ENCODE measurements at places on chromosomes 5 and 9.

DNA sequence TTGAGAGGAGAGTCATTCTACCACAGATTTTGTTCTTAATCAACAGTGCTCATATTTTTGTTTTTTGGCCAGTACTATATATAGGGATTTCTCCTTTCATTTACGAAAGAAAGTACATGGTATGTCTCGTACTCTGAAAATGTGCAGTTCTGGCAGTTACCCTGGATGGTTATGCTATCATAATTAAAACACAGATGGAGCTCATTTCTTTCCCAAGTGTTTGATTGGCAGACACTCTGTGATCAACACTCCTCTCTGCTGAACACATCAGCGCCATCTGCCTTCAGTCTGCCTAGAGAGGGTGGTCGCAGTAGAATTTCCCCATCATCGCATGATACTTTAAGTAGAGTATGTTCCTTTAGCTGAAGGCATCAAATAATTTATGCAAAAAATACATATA, 64.5 kb downstream of the PAM start:
- DNase-seq, result no peak

DNA sequence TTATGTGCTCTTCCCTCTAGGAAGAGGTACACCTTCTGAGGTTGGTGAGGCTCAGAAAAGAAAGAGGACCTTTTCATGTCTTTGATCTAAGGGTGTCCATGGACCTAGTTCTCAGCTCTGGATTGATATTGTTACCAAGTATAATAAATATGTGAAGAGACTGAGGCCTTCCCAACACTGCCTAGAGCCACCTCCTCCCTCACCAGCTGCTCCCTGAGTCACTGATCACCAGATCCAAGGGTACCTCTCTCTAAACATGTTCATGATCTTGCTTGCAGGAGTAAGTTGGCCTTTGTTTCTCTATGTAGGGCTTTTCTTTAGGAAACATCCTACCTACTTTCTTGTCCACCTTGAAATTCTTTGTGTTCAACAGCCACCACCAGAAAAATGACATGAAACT, 218.8 kb upstream of the ADRA1B start:
- no peak for DNase-seq

DNA sequence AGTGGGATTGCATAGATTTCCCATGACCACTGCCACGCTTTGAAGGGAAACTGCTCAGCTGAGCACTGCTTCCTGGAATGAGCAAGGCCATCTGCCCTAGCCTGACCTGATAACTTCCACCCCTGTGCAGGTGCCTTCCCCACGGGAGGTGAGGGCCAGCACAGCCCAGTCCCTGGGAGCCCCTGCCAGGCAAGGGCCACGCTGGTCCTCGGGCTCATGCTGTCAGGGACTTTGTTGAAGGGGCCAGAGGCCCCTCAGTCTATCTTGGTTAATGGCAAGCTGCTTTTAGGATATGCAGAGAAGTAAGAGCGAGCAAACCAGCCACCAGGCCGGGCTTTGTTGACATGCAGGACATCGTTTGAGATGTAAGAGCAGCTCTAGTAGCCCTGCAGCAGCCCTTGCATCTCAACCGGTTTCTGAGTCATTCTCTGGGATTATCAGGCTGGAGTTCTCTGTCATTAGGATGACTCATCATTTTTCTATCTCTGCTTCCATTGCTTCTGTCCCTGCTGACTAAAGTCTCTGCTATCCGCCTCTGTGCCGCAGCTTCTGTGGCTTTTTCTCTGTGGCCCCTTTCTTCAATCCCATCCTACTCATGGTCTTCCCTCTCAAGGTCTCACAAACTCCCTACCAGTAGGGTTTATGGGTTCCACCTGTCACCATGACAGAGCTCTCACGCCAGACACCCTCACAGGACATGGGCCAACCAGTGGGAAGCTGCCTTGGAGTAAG, 30.6 kb upstream of the IQGAP2 start:
- DNase-seq, result peak; percentile 89

DNA sequence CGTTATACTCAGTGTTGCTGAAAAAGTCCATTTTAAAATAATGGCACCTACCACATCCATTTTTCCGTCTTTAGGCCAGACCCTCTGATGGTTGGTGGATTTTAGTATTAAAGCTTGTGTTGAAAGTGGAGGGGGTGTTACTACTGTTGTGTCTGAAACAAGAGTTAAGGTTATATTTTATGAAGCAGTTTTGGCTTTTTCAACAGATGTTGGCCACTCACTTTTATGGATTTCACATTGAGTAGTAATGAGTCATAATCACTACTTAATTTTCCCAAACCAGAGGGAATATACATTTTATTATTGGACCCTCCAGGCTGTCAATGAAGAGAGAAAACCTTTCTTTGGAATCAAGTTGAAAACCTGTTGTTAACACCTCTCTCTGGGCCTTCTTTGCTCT, 88.0 kb downstream of the TRIO start:
- DNase-seq, result no peak

DNA sequence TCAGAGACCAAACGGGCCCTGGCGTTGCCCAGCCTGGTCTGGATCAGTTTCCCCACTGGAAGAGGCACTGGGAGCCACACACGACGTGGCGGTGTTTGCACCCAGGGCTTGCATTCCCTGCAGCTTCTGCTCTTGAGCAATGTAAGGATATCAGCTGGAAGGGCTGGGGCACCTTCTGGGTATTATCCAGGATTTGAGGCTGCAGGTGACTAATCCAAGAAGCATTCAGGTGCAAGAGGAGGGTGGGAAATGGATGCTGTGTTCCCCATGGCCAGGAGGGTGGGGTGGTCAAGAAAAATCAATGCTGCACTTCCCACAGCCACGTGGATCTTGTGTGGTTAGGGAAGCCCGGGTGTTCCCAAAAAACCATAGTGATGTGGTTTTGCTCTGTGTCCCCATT, 430.9 kb downstream of the IRX2 start:
- DNase-seq, result no peak

DNA sequence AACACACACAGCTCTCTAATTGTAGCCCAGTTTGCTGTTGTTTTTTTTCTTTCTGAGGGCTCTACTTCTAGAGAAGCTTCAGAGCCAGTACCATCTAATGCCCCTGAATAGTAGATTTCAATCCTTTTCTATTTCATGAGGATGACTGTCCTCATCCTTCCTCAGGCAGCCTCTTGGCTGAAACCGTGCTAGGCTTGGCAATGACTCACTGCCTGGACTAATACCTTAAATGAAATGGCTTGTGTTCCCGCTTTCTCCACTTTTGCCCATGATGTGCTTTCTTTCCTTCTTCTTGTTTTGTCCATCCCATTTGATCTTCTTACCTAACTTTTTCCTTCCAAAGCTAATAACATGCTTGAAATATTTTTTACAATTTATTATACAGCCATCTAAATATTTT, 80.1 kb downstream of the ITGA1 start:
- DNase-seq, result no peak

DNA sequence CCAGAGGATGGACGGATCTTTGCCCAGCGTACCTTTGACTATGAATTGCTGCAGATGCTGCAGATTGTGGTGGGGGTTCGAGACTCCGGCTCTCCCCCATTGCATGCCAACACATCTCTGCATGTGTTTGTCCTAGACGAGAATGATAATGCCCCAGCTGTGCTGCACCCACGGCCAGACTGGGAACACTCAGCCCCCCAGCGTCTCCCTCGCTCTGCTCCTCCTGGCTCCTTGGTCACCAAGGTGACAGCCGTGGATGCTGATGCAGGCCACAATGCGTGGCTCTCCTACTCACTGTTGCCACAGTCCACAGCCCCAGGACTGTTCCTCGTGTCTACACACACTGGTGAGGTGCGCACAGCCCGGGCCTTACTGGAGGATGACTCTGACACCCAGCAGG, 1.9 kb downstream of the PCDHGC5 start:
- DNase-seq, result no peak

- DNase-seq, result no peak
Observed at GRCh38 chr9:100074093-100074492, 24.7 kb downstream of the ERP44 start.

- peak; percentile 91 for DNase-seq
Observed at GRCh38 chr9:113516840-113517577, 53.5 kb downstream of the RGS3 start.

DNA sequence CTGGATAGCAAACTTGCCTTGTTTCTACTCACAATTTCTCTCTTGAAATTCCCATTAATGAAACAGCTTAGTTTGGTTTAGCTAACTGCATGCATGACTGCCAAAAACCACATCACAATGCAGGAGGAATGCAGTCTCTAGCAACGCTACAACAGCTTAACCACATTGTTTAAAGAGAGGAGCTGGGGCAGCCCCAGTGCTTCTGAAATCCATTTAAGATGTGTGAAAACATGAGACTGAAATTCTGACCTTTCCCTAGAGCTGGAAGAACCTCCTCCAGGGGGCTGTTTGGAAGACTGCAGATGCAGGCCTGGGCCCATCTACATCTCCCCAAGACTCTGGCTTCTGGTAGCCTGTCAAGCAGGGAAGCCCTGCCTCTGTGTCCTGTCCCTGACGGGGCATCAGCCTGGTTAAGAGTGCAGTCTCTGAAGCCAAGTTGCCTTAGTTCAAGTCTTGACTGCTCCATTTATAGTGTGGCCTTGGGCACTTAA, 157.1 kb downstream of the ZNF462 start:
- DNase-seq, result peak; percentile 96

DNA sequence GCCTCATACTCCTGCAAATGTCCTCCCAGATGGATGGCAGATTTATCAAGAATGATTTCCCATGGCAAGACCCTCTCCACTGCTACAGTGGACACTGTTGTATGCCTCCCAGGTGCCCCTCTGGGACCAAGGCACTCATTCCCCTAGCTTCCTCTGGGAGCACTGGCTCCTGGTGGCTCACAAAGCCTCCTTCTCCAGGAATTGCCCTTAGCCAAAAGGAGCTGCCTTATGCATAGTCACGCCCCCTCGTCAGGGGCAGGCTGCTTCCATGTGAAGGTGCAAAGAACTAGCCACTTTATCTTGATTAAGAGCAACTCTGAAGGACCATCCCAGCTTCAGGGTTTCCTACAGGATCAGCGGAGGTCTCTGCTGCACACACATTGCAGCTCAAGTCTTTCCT, 358.1 kb downstream of the CDK5RAP2 start:
- no peak for DNase-seq

GRCh38 chr5:121628783-121629182, 222.9 kb upstream of the FTMT start:
- DNase-seq, result no peak

DNA sequence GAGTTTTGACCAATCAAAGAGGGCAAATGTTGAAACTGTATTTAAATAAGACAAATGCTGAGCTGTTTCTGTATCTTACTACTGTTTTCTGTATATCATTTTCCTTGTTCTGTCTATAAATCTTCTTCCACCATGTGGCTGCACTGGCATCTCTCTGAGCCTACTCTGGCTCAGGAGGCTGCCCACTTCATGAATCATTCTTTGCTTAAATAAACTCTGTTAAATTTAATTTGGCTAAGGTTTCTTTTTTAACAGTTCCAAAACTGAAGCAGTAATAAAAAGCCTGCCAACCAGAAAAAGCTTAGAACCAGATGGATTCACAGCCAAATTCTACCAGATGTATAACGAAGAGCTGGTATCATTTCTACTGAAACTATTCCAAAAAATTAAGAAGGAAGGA, 40.2 kb upstream of the TAS2R1 start:
- no peak for DNase-seq

GRCh38 chr9:121690316-121690715, 38.9 kb downstream of the DAB2IP start:
- peak; percentile 40 for DNase-seq

DNA sequence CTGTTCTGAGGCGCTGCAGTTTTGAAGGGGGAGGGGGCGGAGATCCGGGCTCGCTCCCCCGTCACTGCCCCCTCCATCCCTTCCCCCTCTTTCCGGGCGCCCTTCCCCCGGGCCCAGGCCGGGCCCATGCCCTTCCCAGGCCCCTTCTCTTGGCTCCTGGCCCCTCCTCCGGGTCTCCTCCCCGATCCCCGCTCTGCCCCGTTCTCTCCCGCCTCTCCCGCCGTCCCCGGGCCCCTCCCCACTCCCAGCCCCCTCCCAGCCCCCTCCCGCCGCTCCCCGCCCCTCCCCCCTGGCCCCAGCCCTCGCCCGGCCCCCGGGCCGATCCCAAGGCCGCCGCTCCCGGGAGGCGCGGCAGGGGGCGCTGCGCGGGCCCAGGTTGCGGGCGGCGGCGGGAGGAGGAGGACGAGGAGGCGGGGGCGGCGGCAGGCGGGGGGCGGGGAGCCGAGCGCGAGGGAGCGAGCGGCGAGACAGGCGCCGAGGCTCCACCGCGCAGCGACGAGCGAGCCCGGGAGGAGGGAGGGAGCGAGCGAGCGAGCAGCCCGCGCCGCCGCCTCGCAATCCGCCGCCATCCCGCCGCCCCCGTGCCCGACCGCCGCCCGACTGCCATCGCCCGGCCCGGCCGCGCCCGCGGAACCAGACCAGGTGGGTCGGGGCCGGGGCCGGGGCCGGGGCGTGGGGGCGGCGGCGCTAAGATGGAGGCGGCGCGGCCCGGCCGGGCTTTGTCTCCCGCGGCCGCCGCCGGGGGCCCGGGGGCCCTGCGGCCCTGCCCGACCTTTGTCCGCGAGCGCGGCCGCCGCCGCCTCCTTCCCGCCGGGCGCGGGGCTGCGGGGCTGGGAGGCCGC, at the start of gene PRRC2B:
Gene PRRC2B (plus strand): TSS at position 465 of the 842 bp plus-strand sequence. CDS start 36,059 bp downstream, outside the sequence.
- peak; percentile 47 for DNase-seq

DNA sequence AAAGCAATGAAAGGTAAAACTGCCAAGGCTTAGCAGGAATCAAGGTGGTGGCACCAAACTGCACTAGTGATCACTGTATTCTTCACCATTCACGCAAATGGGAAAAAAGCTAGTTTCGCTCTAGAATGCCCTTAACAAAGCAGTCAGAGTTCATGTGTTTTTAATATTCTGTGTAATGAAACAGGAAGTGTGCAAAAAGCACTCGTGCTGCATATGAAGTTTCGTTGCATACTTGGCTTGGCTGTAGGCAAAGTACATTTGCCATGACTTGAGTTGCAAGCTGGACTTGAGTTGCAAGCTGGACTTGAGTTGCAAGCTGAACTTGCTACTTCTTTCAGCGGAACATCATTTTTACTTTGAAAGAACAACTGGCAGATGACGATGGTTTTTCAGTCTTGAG, 55.4 kb downstream of the FOXI1 start:
- DNase-seq, result no peak

DNA sequence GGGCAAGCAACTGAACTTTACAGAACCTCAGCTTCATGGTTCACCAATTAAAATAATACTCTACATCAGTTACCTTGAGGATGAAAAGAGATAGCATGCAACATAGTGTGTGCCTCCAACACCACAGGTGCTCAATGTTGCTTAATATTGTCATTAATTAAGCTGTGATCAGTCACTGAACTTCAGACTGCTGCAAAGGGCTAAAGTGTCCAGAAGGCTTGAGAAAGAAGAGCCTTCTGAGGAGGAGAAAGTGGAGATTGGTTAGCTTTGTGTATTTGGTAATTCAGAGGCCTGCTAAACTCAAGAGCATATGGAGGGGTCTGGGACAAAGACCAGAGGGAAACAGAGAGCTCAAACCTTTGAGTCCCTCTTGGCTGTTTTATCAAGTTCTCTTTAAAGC, 66.3 kb upstream of the SELENOP start:
- DNase-seq, result no peak

- DNase-seq, result peak; percentile 88
Observed at GRCh38 chr5:160434022-160434531, 12.4 kb downstream of the PTTG1 start.

- DNase-seq, result no peak
Observed at GRCh38 chr9:31574006-31574765, 810.3 kb upstream of the ACO1 start.

Data from RCC 7860 (cell line).